ENCODE measurements at places on chromosomes 3 and 15.

GRCh38 chr3:49714728-49715550 lies 4.5 kb downstream of the AMIGO3 start:
- DNase-seq = no peak

- DNase-seq = no peak
These were observed 229.8 kb upstream of the PLSCR5 start for GRCh38 chr3:146834917-146835316.

- no peak for DNase-seq
These were observed 40.7 kb upstream of the LMCD1 start for GRCh38 chr3:8460815-8461456.

GRCh38 chr15:85312486-85312885 lies 67.9 kb upstream of the AKAP13 start:
- DNase-seq = no peak

DNA sequence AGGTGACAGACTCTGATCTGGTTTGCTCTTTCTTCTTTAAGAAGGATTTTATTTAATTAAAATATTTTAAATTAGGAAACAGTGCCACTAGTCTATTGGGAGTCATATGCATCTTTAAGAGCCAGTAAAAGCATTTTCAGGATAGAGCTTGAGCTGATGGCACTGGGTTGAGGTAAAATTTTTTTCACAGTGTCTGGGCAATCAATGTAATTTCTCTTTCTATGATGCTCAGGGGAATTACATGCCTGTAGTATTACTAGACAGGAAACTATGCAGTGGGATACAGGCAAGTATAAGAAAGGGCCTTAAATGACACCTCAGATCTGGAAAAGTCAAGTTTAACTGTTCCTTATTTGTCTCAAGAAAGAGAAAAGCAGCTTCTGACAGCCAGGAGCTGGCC lies 76.4 kb downstream of the GAP43 start:
- DNase-seq = no peak

DNA sequence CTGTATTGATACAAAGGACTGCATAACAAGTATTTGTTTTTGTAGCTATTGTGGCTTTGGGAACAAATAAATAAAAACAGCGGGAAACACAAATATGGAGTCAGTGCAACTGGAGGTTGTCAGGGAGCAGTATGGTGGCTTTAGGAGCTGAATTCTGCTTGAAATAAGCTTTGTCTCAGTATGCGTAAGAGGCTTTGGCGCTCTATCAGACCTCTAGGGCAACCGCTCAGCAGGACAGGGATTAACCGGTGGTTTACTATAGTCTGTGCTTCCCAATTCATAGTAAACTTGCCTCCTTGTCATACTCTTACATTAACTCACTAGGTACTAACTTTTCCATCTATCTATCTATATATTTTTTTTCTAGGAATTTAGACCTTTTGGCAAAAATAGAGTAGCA lies 104.6 kb downstream of the ZIC1 start:
- DNase-seq = no peak

DNA sequence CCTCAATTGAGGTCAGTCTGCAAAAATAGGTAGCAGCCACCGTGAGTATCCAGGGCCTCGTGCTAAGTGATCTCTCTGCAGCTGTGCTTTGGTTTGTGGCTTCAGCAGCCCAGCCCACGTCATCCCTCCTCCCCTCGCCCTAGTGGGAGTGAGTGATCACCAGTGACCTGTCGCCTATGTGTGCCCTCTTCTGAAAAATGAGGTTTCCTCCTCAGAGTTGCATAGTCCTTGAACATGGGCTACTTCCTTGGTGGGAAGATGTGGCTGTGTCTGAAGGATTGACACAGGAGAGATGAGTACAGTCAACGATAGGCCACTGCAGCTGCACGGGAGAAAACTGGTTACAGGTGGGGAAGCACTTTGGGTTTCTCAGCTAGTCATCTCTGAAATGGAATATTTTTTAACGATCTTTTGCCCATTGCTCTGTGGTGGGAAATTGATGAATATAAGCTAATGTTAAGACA lies 144.8 kb upstream of the BHLHE40 start:
- no peak for DNase-seq

- DNase-seq = no peak
These were observed 269.4 kb upstream of the ARRDC4 start for GRCh38 chr15:97691078-97691477.

DNA sequence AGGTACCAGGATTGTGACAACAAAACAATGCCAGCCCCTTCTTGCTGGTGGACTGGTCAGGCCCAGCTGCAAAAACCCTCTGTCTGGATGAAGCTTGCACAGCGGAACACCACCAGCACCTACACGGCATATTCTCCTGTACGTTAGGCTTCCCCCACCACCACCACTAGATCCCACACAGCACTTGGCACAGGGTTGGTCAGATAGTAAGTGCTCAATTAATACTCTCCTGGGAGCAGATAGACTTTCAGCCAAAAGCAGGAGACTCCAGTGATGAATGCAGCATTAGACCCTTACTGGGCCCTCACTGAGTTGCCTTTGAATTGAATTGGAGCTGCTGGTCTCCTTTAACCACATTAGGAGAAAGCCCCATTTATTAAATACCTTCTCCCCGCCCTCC lies 97.9 kb downstream of the CPN2 start:
- no peak for DNase-seq

DNA sequence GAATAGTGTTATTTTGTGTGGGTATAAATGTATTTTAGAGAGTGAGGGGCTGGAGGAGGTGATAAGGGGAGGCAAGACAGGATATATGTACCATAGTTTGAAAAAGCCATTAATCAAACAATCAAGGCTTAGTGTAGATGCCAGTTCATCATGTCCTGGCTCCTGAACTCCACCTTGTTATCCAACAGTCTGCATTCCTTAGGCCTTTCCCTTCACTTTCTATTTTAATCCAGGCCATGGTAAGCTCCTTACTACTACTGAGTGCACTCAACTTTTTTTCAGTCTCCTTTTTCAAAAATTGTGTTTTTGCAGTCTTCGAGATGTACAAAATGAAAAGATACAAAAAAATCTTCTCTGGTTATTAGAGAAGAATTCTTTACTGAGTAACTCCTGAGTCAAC lies 700.5 kb upstream of the NAALADL2 start:
- no peak for DNase-seq

DNA sequence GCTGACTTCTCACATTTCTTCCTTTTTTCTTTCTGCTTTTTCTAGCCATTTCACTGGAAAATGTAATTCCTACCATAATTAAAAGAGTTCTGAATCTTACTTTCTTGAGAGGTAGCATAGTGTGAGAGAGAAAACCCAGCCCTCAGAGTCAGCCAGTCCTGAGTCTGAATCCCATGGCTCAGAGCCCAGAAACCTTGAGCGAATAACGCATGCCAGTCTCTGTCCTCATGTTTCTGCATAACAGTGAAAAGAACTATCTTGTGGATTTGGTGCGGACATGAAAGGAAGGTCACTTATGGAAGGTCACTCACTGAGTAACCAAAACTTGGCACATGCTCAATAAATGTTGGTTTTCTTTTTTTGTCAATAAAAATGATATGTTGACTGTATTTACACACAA lies 29.3 kb upstream of the SLCO3A1 start:
- DNase-seq = no peak

- no peak for DNase-seq
These were observed 30.9 kb downstream of the IL20RB start for GRCh38 chr3:136988651-136989050.

- DNase-seq = no peak
These were observed 228.5 kb downstream of the CHL1 start for GRCh38 chr3:425079-425478.

GRCh38 chr3:144775551-144775950 lies 803.9 kb downstream of the DIPK2A start:
- no peak for DNase-seq

- no peak for DNase-seq
These were observed 4.3 kb upstream of the RHCG start for GRCh38 chr15:89500397-89501270.

DNA sequence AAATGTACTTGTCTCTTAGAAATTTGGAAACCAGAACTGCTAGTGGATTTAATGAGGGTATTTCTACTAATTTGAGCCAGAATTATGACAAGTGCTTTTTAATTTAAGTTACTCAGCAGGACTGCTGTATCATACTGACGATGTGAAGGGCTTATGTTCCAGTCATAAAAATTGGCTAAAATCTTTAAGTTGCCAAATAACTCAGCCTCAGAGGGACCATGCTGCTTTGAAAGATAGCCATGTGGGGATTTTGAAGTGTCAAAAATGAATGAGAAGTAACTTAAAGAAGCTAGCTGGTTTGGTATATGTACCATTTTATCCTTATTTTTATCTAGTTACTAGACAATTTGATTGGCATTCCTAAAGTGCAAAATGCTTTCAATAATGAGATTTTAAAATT lies 545.0 kb downstream of the DIPK2A start:
- no peak for DNase-seq

DNA sequence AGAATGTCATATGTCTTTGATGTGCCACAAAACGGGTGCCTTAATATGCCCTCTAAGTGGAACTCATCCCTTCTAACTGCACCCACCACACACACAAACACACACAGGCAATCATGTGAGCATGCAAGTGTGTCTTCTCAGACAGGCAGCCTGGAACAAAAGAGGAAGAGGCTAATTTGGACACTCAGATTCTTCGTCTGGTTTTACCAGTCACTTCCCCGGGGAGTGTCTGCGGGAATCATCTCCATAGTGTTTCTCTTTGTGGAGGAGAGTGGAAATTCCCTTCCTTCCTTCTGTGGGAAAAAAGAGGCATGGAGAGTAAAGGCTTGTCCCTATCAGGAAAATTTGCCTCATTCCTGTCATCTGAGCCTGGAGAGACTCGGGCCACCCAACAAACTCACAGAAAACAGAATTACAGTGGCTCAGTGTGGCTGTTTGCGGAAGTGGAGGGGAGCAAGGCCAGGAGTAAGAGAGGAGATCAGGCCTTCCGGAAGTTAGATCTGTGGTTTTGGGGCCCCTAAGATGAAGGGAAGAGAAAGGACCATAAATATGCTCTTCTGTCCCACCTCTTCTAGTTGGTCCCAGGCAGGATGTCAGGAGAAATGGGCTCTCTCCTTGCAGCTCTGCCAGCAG lies 212.6 kb upstream of the SEMA6D start:
- DNase-seq = no peak

GRCh38 chr3:79019924-79020173 lies 747.9 kb downstream of the ROBO1 start:
- no peak for DNase-seq

DNA sequence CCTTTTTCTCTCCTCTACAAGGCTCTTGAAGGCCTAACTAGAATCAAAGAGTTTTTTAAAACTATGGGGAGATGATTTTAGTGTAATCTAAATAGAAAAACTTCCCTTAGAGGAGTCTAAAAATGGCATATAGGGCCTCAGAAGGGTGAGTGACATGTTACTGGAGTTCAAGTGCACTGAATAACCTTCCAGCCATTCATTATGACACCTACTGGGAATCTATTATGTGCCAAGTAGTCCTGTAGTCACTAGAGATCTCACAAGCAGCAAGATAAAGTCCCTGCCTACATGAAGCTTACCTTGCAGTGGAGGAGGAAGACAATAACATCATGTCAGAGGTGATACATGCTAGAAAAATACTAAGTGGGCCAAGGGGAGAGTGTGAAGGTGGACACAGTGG lies 96.1 kb downstream of the OXNAD1 start:
- no peak for DNase-seq

DNA sequence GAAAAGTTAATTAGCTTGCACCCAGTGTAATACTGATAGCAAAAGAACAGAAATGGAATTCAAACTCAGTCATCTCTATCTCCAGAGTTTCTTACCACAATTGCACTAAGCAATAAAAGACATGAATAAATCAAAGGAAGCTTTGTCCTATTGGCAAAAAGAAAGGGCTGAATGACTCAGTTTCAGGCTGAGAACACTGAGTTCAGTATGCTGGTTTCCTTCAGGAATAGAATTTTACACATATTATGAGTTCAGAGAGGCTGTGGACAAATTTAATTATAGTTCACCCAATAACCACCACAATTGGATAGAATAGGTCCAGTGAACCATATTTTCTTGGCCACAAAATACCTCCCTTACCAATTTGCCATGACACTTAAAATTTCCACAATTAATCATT lies 249.7 kb downstream of the KCNMB2 start:
- DNase-seq = no peak

- DNase-seq = no peak
These were observed 2.3 kb downstream of the PPCDC start for GRCh38 chr15:75025548-75026260.

GRCh38 chr3:152151216-152151876 lies 117.4 kb upstream of the MBNL1 start:
- DNase-seq = no peak

DNA sequence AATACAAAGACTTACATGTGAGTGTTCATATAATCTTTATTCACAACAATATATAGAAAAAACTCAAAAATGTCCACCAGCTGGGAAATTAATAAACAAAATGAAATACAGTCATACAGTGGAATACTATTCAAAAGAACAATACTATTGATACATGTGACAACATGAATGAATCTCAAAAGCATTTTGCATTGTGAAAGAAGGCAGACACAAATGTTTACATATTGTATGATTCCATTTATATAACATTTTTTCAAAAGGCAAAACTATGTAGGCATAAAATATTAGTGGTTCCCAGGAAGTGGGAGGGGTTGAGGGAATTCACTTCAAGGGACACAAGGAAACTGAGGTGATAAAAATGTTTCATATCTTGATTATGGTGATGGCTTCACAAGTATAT lies 303.2 kb downstream of the CTNNB1 start:
- DNase-seq = no peak

GRCh38 chr3:6791161-6791560 lies 69.8 kb upstream of the GRM7 start:
- no peak for DNase-seq

DNA sequence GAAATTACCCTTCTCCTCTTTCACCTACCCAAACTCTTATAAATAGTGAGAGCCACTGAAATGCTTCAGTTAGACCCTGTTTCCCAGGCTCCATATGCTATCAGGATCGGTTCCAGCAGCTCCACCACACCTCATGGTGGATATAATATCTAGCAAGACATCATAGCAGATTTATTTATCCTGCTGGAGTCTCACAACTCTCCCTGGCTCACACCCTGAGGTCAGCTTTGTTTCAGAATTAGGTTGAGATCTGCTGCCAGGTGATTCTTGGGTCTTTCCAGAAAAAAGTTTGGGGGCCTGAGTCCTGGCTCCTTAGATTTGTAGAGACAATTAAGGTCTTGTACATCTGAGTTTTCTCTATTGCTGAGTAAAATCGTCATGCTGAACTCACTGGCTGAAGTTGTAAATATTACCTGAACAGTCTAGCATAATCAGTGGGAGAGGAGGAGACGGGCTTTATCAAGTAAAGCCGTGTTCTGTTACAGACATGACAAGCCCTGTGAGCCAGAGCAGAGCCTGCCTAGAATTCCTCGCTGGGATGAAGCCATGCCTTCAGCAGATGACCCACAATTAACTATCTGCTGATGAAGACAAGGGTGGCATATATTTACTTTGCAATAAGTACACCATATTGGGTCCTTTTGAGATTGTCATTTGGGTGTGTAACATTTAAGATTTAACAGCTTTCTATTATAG lies 131.6 kb downstream of the STAC start:
- DNase-seq = no peak

- no peak for DNase-seq
These were observed 7.9 kb upstream of the EOMES start for GRCh38 chr3:27729748-27730611.

All from HFF-Myc (cell line).